ENCODE measurements at places on chromosomes 7 and 10.

GRCh38 chr10:5611899-5612680 is 54.3 kb downstream of the ASB13 start:
- no peak for DNase-seq

- no peak for DNase-seq
These were observed 19.6 kb upstream of the GOLGA7B start for GRCh38 chr10:97830064-97830463.

DNA sequence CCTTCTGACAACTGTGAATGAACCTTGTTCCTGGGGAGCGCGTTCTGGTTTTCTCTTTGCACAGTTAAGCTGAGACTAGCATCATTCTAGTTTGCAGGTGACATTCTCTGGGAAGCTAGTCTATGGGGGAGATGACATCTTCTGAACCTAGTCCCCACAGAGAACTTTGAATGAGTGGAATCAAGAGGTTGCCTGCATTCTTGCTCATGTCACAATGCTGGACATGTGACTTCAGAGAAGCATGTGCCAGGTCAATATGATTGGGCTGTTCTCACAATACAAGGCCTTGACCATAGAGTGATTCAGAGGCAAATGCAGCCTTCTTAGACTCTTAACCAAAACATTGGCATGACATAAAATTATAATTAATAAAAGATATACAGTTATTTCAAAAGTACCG is 22.1 kb downstream of the KLLN start:
- DNase-seq: no peak

DNA sequence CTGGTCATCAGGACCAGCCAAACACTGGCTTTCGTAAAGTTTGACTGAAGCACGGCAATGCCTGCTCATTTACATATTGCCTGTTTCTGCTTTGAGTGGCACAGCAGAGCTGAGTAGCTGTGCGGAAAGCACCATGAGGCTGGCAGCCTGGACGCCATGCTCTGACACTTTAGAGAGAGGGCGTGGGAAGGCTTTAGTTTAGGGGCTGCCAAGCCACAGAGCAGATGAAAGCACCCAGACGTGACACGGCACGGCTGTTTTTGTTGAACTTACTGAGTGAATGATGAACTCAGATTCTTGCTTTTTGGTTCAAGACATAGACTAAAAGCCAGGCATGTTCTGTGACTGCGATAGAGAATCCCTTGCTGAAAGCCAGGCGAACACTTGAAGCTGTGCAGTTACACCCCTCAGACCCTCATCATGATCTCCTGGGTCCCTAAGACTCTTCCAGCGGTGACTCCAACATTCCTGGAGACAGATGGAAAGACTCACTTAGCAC is 182.1 kb downstream of the ZMYND11 start:
- DNase-seq: no peak

GRCh38 chr10:86367152-86367951 is 757 bp upstream of the GRID1 start:
- DNase-seq: no peak

Data from CD4-positive, alpha-beta T cell treated with Interleukin-2 at 100 ng/mL for 4 hours (primary cell).